ENCODE measurements at places on chromosomes 7 and 10.
A peak's percentile ranks its signal among the peaks of the same experiment; 100 is the strongest.

DNA sequence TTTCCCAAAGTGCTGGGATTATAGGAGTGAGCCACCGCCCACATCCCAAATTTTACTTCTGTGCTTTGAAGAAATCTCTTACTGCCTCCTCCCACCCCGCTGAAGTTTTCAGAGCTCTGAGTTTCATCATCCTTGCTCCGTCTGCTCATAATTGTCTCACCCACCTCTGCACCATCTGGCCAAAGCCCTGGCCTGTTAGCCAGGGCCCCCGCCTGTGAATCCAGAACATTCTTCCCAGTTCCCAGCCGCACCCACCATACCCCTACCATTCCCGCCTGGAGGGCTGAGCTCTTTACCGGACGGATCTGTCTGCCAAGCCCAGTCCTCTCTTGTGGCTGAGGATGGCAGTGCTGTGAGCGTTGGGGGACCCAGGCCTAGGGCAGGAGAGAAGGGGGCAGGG lies 14.5 kb downstream of the SSC4D start:
- DNase-seq: no peak

- DNase-seq: no peak
Observed at GRCh38 chr10:77417806-77418640, 219.6 kb downstream of the KCNMA1 start.

GRCh38 chr7:27872356-27873275 lies 132.7 kb downstream of the TAX1BP1 start:
- DNase-seq: no peak

GRCh38 chr7:96899108-96899507 lies 106.2 kb upstream of the DLX6 start:
- DNase-seq: no peak

GRCh38 chr10:33211106-33211878 lies 123.2 kb downstream of the NRP1 start:
- no peak for DNase-seq

- no peak for DNase-seq
Observed at GRCh38 chr7:129855234-129855673, 97.5 kb downstream of the UBE2H start.

DNA sequence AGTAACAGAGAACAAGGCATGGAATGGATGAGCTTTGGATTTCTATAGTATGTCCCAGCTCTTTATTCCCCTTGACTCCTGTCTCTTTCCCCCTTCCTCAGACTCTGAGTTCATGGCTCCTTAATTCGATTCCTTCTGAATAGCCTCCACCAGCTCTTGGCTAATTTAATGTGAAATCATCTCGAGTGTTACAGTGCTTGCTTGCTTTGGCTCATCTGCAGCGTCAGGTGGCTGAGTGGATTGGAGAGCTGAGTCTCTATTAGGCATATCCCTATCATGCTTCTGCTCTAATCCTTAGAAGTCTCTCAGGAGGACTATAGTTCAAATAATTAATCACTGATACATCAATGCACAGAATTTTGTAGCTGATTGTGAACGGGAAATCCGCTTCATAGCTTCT lies 134.6 kb downstream of the LRRC4 start:
- DNase-seq: no peak

- DNase-seq: no peak
Observed at GRCh38 chr7:138843632-138844580, 45.9 kb upstream of the ATP6V0A4 start.

GRCh38 chr7:2979201-2979631 lies 64.5 kb downstream of the CARD11 start:
- no peak for DNase-seq

DNA sequence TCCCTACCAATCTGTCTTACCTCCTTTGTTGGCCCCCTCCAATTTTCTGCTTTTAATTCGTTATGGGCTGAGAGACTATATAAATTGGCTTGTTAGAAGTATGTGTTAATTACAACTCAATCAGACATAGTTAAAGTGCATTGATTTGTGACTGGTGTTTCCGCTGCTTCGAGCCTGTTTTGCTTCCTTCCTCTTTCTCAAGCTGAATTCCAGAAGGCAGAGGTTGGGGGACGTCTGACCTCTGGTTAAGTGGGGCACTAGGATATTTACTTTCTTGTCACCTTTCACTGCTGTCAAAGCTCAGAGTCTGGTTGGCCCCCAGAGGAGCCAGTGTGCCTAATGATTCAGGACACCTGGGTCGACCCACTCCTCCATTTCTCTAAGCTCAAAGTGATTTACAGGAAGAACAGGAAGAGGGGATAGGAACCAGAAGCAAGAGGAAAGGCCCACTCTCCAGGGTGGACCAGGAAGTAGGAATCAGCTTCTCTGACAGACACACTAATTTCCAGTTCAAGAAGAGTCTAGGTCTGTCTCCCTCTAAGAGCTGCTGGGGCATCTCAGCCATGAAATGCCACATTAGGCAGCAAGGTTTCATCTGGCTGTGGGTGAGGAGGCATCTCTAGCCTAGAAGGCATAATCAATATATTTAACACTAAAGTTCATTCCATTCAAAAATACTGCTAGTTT lies 397.2 kb upstream of the NPVF start:
- DNase-seq: no peak

DNA sequence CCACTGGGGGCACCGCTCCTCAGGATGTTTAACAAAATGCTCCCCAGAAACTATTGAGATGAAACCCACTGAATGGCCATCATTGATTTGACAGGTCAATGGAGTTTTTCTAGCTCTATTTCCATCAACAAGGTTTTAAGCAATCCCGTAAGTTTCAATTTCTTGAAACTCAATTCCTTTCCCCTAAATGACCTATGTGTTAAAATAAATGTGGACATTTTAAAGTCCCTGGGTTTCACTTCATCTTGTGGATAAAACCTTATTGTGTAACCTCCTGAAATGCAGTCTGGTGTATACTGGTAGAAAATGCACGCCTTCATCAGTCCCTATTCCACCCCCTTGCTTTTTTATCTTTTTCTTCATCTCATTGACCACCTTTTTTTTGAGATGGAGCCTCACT lies 8.9 kb upstream of the C7orf33 start:
- DNase-seq: no peak

DNA sequence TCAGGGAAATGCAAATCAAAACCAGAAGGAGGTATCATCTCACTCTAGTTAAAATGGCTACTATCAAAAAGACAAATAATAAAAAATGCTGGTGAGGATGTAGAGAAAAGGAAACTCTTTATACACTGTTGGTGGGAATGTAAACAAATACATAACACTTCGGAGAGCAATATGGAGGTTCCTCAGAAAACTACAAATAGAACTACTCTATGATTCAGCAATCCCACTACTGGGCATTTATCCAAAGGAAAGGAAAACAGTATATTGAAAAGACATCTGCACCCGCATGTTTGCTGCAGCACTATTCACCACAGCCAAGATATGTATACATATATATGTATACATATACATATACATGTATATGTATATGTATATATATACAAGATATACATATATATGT lies 94.2 kb downstream of the C10orf90 start:
- no peak for DNase-seq

GRCh38 chr10:62647375-62648092 lies 157.0 kb upstream of the ADO start:
- DNase-seq: no peak

DNA sequence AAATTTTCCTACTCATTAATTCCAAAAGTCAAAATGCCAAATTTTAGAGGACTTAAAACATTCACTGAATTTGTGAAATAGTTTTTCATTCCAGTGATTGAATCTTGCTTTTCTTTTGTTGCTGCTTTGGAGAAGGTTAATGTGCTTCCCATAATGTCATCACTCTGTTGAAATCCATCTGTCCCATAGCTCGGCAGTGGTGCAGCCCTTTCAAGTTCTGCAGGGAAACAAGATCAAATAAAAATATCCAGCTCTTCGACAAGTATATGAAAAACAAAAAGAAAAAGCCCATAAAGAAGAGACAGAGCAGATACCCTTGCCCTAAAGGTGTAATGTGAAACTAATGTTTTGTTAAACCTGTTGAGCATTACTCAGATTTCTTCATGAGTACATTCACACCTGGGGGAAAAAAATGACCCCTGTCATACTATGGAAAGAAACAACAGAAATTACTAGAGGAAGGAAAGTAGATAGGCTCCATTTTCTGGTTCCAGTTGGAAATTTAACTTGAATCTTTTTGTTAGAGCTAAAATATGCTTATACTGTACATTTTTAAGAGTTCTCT lies 35.1 kb downstream of the AGR3 start:
- DNase-seq: no peak

DNA sequence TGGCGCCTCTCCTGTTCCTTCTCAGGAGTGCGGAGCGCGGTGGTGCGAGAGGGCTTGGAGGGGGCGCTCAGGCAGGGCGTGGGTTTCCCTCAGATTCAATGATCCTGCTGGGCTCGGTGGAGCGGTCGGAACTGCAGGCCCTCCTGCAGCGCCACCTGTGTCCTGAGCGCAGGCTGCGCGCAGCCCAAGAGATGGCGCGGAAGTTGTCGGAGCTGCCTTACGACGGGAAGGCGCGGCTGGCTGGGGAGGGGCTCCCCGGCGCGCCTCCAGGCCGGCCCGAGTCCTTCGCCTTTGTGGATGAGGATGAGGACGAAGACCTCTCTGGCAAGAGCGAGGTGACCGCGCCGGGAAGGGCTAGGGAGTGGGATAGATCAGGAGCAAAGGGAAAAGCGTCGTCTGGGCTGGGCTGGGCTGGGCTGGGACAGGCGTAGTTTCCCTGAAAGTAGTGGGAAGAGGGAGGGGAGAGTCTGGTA lies 17.0 kb downstream of the FAM131B start:
- DNase-seq: no peak

GRCh38 chr10:77869626-77870420 lies 56.7 kb downstream of the DLG5 start:
- no peak for DNase-seq

DNA sequence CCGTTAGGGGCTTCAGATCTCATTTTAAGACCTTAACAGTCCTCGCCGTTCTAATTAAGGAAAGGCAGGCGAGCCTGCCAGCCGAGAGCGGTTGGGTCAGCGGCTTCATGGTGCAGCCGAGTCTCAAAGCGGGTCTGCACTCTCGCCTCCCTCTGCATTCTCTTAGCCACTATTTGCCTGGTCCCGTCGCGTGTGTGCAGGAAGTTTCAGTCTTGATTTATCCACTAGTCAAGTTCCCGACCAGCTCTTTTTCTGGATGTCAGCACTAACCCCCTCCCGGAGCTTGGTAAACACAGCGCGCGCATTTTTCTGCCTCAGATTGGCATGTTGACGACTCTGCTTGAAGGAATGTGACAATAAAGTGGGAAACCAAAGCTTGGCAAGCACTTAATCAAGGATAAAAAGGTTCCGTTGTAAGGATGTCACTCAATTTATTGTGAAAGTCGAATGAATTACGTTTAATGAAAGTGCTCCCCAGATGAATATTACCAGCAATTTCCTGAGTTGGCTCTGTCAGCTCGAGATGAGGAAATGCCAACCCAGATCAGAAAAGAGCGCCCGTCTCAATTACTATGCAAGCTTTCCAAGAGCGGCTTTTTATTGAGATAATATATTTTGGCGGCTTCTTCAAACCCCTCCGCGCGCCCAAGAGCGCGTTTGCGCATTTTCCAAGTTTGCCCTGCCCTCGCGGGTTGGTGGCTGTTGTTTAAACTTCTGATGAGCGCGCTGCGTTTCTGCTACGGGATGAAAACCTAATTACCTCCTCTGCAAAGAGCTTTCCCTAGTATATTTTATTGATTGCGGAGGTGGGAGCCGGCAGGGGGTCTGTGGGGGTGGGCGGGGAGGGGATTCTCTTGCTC lies 7.9 kb downstream of the NXPH1 start:
- DNase-seq: no peak

DNA sequence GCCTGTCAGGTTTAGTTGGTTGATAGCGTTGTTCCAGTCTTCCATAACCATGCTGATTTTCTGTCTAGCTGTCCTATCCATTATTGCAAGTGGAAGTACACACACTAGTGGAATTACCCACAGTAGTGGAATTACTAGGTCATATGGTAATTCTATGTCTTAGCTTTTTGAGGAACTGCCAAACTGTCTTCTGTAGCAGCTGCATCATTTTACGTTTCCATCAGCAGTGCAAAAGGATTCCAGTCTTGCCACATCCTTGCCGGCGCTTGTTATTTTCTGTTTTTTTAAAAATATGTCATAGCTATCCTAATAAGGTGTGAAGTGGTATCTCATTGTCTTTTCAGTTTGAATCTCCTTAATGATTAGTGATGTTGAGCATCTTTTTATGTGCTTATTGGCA lies 17.2 kb upstream of the RHBDD2 start:
- DNase-seq: no peak

DNA sequence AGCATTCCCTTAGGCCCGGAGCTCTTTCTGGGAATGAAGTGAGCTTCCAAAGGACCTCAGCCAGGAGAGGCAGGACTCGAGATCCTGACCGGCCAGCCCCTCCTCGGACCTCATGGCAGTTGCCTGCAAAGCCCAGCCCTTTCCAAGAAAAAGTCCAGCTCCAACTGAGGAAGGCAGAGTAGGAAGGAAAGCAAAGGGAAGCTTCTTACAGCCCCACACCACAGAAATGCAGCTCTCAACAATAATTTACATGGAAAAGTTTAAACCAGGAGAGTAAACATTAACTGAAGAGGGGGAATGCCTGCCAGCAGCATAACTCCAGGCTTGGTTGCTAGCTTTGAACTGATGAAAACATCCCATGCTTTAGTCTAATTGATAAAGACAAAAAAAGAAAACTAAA lies 153.9 kb upstream of the PFKP start:
- DNase-seq: no peak

GRCh38 chr10:103736044-103736443 lies 119.3 kb downstream of the SH3PXD2A start:
- no peak for DNase-seq

DNA sequence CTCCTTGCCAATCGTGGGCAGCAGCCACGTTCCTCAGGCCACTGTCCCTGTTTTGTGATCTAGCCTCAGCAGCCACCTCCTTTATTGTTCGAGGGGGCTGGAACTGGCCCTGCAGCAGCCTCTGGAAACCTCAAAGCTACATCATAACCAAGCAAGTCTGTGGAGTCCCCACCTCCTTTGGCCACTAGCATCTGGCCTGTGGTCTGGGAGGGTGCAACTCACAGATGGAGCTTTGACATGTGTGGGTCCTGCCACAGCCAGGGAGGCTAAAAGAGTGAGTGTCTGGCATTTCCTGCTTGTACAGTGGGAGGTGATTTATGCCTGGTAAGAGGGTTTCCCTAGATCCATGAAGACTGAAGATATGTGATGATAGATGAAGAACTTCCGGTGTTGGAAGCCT lies 32.3 kb upstream of the NUB1 start:
- peak; percentile 57 for DNase-seq

DNA sequence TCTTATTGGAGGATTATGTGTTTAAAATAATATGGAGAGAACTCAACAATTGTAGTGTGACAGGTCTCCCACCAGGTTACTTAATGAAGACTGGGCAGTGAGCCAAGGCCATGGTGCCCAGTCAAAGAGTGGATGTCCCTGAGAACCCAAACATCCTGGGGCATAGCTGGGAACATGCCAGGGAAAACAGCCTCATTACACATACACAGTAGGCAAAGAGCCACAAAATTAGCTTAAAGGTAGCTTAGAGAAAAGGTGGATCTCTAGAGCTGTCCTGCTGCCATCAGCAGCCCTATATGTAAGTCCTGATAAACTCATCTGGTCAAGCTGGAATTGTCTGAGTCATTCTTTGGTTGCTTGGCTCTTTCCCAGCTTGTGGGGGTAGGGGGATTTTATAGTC lies 287.8 kb downstream of the PHF14 start:
- DNase-seq: no peak

GRCh38 chr10:71810048-71810750 lies 36.9 kb upstream of the VSIR start:
- no peak for DNase-seq

Measured in lower leg skin (tissue), 4 donors.